RWPE1 (cell line): ENCODE measurements at places on chromosomes 16 and 17.

- DNase-seq, result peak; percentile 66
These were observed 8.4 kb downstream of the RARA start for GRCh38 chr17:40317345-40317873.

- DNase-seq, result no peak
These were observed 33.3 kb downstream of the TNFRSF13B start for GRCh38 chr17:16938496-16939207.

GRCh38 chr17:83146347-83146746 lies 66.9 kb downstream of the METRNL start:
- DNase-seq, result no peak

DNA sequence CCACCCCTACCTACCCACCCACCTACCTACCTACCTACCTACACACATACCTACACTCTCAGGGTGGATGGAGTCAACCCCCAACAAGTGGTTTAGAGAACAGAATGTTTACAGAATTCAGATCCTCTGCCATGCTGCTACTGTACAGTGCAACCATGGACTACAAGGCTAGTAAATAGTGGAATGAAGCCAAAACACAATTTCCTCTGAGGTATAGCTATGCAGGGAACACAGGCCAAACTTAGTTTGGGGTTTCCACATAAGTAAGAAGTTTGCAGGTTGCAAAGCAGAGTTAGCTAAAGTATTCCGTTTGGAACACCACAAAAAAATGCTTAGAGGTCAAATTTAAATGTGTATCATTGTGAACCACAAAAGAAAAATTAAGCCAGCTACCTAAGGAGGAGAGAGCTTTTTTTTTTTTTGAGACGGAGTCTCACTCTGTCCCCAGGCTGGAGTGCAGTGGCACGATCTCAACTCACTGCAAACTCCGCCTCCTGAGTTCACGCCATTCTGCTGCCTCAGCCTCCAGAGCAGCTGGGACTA lies 2.7 kb upstream of the AP1G1 start:
- no peak for DNase-seq

- DNase-seq, result no peak
These were observed 68.8 kb downstream of the KATNIP start for GRCh38 chr16:27618606-27619327.

DNA sequence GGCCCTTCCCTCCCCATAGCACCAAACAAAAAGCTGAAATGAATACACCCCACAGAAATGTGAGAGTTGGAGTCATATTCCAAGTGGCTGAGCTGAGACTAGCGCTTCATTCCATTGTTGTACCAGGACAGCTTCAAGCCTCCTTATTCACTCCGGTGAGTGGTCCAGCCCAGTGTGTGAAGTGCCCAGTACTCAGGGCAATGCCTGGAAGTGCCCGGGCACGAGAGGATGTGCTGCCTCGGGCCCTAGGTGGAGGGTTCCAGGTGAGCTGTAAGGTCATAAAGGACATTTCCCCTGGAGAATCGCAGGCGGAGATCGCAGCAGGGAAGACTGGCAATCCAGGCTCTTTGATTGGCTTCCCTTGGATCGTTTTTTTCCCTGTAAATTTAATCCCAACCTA lies 5.4 kb upstream of the CYLD start:
- no peak for DNase-seq

DNA sequence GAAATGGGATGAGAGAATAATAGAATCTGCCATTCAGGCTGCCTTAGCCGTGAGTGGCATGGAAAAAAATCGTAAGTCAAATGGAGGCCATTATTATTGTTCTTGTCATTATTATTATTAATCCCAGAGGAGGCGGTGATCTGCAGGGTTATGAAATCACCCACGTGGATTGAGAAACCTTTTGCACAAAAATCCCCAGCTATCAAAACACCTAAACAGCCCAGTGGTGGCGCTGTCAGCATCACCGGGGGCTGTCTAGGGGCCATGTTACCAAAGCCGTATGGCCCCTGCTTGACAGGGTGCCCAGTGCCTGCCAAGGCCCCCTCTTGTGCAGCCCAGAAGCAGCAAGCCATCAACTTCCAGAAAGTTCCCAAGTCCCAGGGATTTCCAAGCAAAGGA lies 25.2 kb downstream of the CNGB1 start:
- DNase-seq, result no peak

DNA sequence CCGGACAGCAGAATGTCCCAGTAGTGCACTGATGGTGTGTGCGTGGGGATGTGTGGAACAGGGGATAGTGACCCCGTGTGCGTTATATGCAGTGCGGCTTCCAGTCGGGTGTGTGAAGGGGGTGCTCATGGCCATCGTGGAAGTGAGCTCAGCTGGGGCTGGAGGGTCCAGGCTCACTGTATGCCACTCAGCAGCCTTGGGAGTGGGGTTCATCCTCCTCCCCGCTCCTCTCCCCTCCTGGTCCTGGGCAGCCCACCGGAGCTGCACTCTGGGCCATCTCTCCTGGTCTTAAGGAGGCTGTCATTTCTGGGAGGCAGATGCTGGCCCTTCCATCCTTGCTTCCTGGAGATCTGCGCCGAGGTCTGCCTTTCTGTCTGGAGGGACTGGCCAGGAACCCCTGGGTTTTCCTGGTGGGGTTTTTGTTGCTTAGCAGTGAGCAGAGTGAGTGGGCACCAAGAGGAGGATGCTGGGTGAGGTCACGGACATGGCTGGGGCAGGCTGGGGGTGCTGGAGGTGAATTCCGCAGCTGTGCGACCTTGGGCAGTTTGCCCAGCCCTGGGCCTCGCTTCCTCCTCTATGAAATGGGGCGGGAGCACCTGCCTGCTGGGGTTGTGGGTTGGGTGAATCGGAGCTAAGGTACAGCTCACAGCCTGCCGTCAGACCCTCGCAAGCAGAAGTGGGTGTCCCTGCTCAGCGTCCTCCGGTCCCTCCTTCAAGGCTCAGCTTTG lies 164.1 kb downstream of the SEC14L1 start:
- DNase-seq, result no peak

- peak; percentile 90 for DNase-seq
These were observed 2.1 kb upstream of the SEZ6 start for GRCh38 chr17:29007860-29008455.

- DNase-seq, result no peak
These were observed 10.9 kb downstream of the COPS3 start for GRCh38 chr17:17269926-17270773.

- DNase-seq, result no peak
These were observed 686 bp downstream of the MLST8 start for GRCh38 chr16:2205967-2206313.

GRCh38 chr17:71032746-71033273 lies 863.5 kb downstream of the KCNJ2 start:
- DNase-seq, result no peak

DNA sequence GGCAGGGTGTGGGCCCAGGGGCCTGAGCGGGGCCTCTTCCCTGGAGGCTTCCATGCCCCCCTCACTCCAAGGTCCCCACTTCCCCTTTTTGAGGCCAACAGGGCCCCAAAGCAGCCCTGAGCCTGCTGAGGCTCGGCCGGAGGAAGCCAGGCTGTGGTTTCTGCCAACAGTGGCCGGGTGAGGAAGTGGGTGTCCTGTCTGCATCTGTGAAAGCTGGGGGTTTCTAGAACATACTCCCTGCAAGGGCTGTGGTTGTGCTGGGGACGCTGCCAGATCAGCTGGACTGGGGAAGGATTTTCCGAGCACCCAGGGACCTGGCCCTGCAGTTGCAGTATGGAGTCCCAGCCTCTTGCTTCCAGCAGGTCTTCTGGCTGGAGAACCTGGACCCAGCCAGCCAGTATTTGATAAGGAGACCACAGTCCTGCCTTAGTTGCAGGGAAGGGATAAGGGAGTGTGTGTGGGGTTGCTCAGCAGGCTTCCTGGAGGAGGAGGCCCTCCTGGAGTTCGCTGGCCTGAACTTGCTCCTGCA lies 15.7 kb downstream of the ADCY7 start:
- no peak for DNase-seq

- no peak for DNase-seq
These were observed 18.5 kb upstream of the PITPNA start for GRCh38 chr17:1580979-1581676.

GRCh38 chr16:53974484-53975080 lies 270.6 kb downstream of the FTO start:
- no peak for DNase-seq

GRCh38 chr16:72715267-72715666 lies 332.7 kb downstream of the ZFHX3 start:
- DNase-seq, result no peak

DNA sequence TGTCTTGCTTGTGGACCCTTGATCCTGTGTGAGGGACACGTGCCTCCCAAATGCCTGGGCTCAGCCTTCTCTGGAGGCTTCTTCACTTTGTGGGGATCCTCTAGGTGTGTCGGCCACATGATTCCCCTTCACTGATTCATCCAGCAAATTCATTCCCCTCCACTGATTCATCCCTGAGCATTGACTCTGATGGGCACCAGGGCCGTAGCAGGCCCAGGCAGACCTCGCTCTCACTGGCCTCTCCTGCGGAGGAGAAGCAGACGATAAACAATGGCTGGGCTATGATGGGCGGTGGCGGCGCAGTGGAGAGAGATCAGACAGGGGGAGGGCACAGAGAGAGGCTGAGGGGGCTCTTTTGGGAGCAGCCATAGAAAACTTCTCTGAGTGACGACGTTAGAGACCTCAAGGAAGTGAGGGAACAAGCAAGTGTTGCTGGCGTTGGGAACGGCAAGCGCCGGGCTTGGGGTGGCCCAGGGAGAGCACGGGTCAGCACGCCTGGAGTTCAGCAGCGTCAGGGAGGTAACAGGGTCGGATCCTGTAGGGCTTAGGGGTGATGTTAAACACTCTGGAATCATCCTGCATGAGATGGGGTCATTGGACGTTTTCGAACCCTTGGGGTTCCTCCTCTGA lies 17.5 kb upstream of the RPTOR start:
- DNase-seq, result peak; percentile 87

GRCh38 chr17:3770466-3770865 lies 30.5 kb downstream of the ITGAE start:
- DNase-seq, result no peak

DNA sequence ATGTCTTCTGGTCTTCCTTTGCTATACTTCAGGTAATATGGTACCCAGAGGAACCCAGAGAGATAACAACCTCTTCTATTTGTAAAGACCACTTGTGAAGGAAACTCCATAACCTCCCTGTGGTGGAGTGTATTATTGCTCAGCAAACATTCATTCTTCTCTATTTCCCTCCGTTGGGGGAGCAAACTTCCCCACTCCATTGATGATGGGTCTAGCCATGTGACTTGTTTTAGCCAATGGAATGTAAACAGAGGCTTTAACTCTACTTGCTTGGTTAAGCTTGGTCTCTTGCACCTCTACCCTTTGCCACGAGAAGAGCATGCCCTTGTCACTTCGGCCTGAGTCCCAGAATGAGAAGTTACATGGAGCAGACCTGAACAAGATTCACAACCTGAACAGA lies 30.0 kb upstream of the SKAP1 start:
- DNase-seq, result no peak

DNA sequence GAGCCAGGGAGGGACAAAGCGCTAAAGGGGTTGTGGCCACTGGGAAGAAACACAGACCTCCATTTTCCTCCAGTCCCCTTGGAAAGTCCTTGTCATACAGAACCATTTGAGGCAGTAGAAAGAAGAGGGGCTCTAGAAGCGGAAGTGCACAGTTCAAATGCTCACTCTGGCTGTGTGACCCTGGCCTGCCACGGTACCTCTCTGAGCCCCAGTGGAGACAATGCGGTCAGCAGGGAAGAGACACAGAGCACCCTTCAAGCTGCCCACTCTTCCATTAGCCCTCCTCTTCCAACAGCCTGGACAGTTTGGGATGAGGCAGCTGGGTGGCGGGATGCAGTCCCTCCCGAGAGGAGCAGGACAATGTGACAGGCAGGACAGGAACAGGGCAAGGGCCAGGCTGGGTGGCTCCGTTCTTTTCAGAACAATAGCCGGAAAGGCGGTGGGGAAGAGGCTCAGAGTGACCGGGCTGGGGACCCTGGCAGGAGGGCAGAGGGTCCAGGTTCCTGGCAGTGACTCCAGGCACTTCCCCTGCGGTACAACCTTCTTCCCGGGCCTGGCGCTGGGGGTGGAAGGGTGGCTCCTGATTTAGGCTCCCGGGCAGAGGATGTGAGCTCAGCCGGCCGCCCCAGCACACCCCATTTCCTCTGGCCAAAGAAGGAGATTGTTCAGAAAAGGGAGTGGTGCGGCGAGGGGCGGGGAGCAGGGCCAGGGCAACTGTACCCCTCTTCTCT lies 5.6 kb downstream of the CASKIN2 start:
- no peak for DNase-seq

- no peak for DNase-seq
These were observed 151.0 kb downstream of the IRX3 start for GRCh38 chr16:54135361-54136275.

DNA sequence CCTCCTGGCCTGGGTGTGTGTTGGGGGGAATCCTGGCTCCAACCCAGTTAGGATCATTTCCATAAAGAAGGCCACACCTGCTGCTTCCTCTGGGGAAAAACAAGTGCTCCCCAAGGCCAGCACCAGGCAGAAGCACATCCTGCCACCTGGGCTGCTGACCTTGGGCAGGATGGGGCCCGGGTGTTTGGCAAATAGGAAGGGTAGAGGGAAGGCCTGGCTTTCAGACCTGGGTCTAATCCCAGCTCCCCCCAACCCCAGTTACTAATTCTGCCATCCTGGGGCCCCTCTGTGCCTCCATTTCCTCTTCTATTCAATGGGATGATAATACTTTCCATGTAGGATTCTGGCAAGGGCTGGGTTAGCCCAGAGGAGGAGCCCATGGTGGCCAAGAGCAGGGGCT lies 3.0 kb upstream of the NLRC5 start:
- no peak for DNase-seq

DNA sequence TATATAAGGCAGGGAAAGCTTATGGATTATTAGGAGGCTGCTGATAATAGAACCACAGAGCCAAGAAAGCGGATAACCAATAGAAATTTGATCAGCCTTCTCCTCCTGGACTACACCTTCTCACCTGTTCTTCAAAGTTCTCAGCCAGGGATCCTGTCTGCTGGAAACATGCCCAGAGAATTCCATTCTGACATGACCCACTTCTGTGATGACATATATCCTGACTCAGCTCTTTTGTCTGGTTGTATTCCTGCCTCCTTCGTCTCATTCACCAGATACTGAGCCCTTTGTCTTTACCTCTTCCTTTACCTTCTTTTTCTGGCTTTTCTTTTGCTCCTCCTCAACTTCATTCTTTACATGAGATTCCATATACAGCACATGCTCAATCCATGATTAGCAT lies 576.1 kb downstream of the CDH11 start:
- peak; percentile 26 for DNase-seq

DNA sequence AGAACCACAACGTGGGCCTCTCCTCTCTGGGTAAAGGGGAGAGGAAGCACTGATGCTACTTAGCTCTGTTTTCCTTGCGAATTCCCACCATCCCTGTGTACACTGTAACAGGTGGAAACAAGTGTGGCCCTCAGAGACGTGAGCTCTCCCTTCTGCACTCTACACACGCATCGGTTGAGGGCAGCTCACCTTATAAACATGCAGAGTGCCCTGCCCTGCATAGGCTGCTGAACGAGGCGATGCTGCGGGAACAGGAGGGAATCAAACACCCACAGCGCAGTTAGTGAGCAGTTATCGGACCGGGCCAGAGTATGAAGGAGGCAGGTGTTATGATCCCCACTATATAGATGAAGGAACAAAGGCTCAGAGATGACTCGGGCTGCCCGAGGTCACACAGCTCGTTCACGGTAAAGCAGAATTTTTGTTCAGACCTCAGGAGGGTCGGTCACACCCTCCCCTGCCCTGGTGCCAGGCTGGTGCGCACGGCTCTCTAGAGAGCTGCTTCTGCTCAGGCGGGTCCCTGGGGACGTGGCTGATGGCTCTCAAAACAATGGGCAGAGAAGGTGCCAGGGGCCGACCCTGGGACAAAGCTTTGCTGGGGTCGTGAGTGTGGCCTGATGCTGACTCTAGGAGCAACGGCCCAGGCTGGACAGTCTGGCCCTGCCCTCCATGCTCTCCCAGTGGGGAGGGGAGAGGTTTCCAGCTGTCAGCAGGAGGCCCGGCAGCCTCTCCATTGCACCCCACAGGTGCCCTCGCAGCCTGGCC lies 68.5 kb downstream of the RPH3AL start:
- DNase-seq, result no peak
